ENCODE measurements at places on chromosomes 1 and 21. TPM values are rescaled to one million over a fixed set of nuclear protein-coding genes. Genes with fewer than 3 reads are reported as not detected.
A peak's percentile ranks its signal among the peaks of the same experiment; 100 is the strongest.

DNA sequence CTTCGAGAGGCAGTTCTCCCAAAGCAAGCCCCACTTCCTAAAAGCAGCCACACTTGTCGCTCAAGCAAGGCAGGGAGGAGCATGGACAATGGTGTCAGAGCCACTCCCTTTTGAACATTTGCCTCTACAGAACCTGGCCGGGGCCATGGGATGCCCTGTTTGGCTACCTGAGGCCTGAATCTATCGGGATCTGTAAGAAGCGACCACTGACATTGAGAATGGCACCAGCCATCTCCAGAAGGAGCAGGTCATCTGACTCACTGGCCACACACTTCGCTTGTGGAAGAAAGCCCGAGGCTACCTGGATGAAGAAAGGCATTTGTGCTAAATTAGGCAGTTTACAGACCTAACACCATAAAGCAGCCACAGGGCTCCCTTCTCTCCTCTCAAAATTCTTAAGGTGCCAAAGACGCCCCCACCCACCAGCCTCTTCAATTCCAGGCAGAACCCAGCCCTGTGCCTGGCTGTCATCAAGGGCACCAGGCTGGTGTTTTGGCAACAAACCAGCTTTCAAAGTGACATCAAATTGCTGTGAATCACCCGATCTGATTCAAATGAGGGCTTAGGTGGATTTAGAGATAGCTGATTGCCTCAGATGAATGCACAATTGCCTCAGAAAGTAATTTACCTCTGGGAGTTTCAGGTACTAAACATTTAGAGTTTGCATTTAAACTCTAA, 104.8 kb downstream of the ETS2 start:
- DNase-seq: no peak

- peak; percentile 24 for DNase-seq
Observed at GRCh38 chr1:44810101-44810761, 1.9 kb downstream of the BTBD19 start.

GRCh38 chr1:216123446-216124191, 299.6 kb downstream of the USH2A start:
- DNase-seq: no peak

- DNase-seq: no peak
Observed at GRCh38 chr1:46364612-46365011, 24.0 kb downstream of the NSUN4 start.

GRCh38 chr1:7468248-7468647, 302.8 kb upstream of the VAMP3 start:
- no peak for DNase-seq

TMPRSS2 gene
- total RNA-seq: 10.2 TPM

GRCh38 chr1:39745016-39745670, 6.5 kb downstream of the PPIE start:
- no peak for DNase-seq

GRCh38 chr21:18274370-18274769, 29.7 kb downstream of the CHODL start:
- no peak for DNase-seq

GRCh38 chr1:71492298-71493041, 411.6 kb upstream of the ZRANB2 start:
- no peak for DNase-seq

VSIG8 gene
- not detected for total RNA-seq

SUSD4 gene
- total RNA-seq: 4.2 TPM

GRCh38 chr1:182515556-182515955, 65.6 kb downstream of the RGSL1 start:
- DNase-seq: no peak

GRCh38 chr1:59523745-59524450, 227.0 kb downstream of the FGGY start:
- DNase-seq: no peak

- peak; percentile 79 for DNase-seq
Observed at GRCh38 chr1:116878804-116879477, 30.8 kb upstream of the PTGFRN start.

ADAMTSL4 gene
- 6.1 TPM for total RNA-seq

GRCh38 chr1:55231745-55232144, 16.6 kb upstream of the USP24 start:
- DNase-seq: no peak

GRCh38 chr1:83998205-83998497, 781 bp downstream of the TTLL7 start:
- no peak for DNase-seq

DNA sequence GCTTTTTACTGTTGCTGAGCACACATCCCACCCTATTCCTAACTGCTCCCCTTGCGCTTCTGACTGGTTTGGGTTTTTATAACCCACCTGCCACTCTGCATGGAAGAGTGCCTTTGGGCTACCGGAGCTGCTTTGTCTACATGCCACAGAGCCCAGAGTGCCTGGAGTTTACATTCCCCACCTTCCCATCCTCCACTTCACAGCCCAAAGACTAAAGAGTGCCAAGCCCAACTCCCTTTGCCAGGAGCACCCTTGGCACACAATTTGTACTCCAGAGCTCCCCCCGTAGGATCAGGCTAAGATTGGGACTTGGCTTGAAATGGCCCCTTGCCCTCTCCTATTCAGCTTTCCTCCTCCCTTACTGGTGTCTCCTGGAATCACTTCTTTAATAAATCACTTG, 63.3 kb downstream of the LHX9 start:
- DNase-seq: peak; percentile 32

DEPDC1 gene
- 23.1 TPM for total RNA-seq

- no peak for DNase-seq
Observed at GRCh38 chr1:61434276-61434675, 290.7 kb downstream of the TM2D1 start.

RAB42 gene
- 13.2 TPM for total RNA-seq

KCNC4 gene
- 8.4 TPM for total RNA-seq

DNA sequence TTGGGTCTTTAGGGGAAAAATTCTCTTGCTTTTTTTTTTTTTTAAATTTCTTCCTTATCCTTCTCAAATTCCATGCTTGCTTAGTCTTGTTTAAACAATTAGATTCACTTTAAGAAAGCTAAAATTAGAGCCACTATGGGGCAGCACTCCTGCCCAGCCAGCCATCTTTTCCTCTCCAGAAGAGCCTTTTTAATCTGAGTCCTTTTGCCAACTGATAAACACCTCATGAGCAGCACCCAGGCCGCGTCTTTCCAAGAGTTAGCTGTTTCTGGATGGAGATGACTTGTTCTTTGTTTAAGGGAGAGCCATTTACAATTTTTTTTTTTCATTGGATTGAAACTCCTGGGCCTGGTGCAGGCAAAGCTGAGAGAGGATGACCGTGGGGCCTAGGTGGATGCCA, 53.3 kb upstream of the TSPAN2 start:
- DNase-seq: no peak

DNA sequence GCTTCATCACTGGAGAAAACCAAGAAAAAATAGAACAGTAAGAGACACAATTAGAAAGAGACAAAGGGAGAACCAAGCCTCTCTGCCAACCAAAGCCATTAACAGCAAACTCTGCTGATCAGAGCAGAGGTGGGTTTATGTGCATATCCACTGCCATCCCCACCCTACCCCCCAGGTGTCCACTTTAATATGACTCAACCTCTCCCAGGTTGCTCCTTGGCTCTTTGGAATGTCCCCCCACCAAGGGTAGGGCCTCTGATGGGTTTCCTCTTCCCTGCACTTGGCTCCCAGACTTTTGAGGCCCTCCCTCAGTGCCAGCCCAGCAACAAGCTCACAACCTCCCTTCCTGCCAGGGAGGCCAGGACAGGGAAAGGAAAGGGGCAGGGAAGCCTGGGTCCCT, 104.8 kb downstream of the DMRTA2 start:
- DNase-seq: no peak

NHLH1 gene
- total RNA-seq: 1.3 TPM

GRCh38 chr21:38993561-38993960, 187.8 kb downstream of the ETS2 start:
- no peak for DNase-seq

DNA sequence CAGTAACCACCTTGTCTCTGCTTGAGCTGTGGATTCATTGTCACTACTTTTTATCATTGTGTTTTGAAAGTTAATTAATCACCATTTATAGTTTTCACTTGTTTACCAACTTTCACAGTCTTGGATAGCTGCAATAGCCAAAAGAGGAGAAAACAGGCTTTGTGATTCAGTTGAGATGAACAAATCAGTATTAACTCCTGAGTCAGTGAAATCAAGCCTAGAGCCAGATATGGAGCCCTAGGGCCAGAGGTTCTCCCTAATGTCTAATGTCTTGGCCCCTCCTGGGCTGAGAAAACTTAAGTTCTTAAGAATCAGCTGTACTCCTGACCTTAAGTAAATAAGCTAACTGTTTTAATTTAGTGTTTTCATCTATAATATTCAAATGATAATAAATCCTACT, 228.8 kb downstream of the DNM3 start:
- no peak for DNase-seq

DNA sequence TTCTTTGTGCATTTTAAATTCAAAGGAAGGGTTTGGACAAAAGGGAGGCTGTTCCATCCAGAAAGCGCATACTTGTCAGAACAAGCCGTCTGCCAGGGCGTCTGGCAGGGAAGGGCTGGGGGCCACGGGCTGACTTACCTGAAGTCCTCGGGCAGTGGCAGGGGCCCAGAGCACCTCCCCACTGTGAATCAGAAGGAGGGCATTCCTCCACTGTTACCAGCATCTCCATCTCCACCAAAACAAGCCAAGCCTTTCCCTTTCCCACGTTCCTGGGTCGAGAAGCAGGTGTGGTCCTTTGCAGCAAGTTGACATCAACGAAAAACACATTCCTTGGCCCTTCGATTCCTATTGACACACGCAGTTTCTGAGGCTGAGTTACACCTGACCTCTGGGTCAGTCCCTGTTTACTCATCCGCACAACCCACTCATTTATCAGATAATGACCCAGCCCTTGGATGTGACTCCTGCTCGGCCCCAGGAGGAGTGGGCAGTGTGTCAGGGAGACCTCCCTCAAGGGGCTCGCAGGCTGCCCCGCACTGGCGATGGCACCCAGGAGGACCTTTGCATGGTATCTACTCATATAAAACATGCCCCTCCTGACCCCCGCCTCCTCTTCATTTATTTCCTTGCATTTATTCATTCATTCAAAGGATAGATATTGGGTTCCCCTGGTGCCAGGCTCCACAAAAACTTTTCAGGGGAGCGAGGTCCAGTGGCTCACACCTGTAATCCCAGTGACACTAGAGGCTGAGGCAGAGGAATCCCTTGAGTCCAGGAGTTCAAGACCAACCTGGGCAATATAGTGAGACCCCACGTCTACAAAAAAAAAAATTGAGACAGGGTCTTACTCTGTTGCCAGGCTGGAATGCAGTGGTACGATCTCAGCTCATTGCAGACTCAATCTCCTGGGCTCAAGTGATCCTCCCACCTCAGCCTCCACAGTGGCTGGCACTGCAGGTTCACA, 60.2 kb downstream of the TOMM20 start:
- no peak for DNase-seq

GRCh38 chr1:241406421-241406820, 49.4 kb upstream of the RGS7 start:
- DNase-seq: no peak

DNA sequence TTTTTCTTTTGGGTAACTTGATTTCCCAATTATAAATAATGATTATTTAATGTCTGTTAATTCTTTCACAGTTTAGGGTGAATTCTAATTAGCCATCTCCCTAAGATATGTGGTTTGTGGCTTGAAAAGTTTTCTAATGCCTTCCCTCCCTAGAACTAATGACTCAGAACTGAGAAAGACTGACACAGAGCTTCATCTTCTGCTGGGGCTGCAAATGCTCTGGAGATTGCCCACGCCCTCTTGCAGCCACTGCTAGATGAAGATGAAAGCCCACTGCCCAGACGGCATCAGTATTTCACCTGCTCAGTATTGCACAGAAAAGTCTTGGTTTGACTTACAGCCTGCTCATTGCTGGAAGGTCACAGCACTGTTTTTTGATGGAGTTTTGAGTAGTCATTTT, 101.5 kb downstream of the ST6GALNAC3 start:
- DNase-seq: no peak

GRCh38 chr1:198176179-198176578, 19.4 kb downstream of the NEK7 start:
- DNase-seq: no peak

- no peak for DNase-seq
Observed at GRCh38 chr1:9145021-9145668, 16.2 kb upstream of the GPR157 start.

DNA sequence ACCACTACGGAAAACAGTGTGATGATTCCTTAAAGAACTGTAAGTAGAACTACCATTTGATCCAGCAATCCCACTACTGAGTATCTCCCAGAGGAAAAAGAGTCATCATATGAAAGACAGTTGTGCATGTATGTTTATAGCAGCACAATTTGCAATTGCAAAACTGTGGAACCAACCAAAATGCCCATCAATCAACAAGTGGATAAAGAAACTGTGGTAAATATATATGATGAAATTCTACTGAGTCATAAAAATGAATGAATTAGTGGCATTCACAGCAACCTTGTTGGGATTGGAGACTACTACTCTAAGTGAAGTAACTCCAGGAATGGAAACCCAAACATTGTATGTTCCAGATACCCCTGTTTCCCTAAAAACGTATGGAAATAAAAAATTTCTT, 337.0 kb upstream of the PTBP2 start:
- no peak for DNase-seq

GRCh38 chr21:33971492-33972013, 55.9 kb upstream of the ATP5PO start:
- DNase-seq: no peak

- no peak for DNase-seq
Observed at GRCh38 chr1:237921306-237921705, 30.6 kb upstream of the ZP4 start.

DNA sequence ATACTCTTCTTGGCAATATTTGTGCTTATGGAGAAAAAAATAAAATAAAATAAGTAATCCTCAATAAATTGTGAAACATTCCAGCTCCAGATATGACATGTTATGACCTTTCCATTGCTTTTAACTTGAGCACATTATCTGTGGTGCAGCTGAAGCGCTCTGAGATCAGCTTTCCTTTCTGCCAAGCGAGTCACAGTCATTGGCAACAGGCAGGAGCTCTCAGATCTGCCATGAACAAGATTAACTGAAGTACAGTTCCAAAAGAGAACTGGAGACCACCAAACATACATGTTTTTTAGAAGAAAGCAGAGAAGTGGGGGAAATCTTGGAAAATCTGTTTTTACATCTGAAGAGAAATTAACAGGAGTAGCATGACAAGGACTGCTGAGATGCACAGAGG, 89.2 kb upstream of the DSCAM start:
- DNase-seq: no peak

DNA sequence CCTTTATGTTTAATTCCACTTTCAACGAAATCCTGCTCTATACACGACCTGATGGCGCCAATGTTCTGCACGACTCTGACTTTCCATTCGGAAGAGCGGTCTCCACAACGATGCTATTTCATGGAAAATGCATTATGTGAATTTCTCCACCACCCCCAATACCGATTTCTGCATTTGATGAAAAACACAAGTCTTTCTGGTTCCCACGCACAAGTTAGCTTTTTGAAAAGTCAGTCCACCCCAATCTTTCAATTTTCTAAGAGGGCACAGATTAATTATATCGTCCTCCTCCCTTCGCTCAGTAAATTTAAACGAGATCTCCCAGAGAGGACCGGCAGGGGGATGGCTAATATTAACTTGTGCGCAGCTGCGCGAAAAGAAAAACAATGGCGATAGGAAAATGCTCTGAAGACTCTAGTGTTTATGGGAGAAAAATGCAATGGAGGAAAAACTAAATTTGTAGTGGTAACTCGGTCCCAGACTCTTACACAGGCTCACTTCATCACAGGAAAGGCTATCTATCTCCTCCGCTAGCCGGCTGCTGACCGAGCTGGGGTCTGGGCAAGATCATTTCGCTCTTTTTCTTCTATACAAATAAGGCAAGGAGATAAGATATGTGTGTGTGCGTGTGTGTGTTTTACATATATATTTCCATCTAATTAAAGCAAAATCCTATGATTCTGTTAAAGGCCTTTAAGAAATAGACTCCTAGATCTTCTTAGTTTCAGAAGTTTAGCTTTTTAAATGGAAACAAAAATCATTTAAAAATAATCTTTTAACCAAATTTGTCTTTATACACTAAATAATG, 1.2 kb upstream of the LHX8 start:
- DNase-seq: no peak

Measured in H9 (cell line).